ENCODE measurements at places on chromosomes 4 and X. TPM values are rescaled to one million over a fixed set of nuclear protein-coding genes. Genes with fewer than 3 reads are reported as not detected.
A peak's percentile ranks its signal among the peaks of the same experiment; 100 is the strongest.

The TRMT10A gene
- total RNA-seq: 1.2 TPM

DNA sequence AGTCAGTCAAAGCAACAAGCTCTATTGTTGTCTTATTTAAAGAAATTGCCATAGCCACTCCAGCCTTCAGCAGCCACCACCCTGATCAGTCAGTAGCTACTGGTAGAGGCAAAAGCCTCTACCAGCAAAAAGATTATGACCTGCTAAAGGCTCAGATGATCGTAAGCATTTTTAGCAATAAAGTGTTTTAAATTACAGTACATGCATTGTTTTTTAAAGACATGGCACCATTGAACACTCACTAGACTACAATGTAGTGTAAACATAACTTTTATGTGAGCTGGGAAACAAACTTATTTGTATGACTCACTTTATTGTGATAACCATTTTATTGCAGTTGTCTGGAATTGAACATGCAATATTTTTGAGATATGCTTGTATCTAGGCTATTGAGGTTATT lies 32.3 kb upstream of the DYNLT3 start:
- no peak overlapping the region for H3K27ac ChIP-seq
- no peak overlapping the region for H3K4me3 ChIP-seq
- H3K36me3 ChIP-seq: no peaks in the 10 kb centered on the region
- no peak for DNase-seq
- no peaks in the 10 kb centered on the region for H3K4me1 ChIP-seq

- H3K4me1 ChIP-seq: peaks cover 6% of the 10 kb centered on the region
- no peak overlapping the region for H3K27ac ChIP-seq
- H3K36me3 ChIP-seq: peaks cover 7% of the 10 kb centered on the region
- H3K4me3 ChIP-seq: no peak overlapping the region
- DNase-seq: no peak
These were observed 309.4 kb downstream of the PPP3CA start for GRCh38 chr4:101037938-101038413.

GRCh38 chr4:140648716-140649308 lies 80.1 kb upstream of the UCP1 start:
- H3K36me3 ChIP-seq: peaks cover under 1% of the 10 kb centered on the region
- H3K27me3 ChIP-seq: no peaks in the 10 kb centered on the region
- no peak overlapping the region for H3K27ac ChIP-seq
- no peaks in the 10 kb centered on the region for H3K4me1 ChIP-seq

DNA sequence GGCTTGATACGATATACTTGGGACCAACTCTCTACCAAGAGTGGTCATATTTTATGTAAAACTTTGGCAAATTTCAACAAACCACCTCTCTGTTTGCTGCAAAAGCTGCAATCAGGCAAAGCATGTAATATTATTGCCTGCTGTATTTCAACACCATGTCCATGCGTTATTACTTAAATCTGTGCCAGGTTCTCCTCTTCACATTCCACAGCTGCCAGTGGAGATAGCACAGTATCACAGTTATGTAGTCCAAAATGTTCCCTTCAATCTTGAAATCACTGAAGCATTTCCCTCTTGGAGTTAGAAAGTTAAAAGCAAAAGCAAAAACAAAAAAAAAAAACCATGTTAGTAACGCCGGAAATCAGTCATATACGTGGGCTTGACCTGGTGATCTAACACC lies 396.7 kb upstream of the MAGEC2 start:
- H3K36me3 ChIP-seq: no peaks in the 10 kb centered on the region
- H3K27ac ChIP-seq: no peak overlapping the region
- no peaks in the 10 kb centered on the region for H3K4me1 ChIP-seq

DNA sequence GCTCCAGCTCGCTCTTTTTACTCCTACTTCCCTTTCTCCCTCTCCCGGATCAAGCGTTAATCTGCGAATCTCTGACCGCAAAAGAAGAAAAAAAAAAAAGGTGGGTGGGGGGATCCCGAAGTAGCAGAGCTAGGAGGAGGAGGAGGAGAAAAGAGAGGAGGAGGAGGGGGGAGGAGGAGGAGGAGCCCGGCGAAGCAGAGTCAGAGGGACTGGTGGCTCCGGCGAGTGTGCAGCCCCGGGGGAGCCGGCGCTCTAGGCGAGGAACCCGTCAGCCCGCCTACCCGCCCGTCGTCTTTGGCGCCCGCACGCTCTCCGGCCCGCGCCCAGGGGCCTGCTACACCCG lies at the start of gene NHSL2:
NHSL2 (plus strand) TSS at position 203 of the 343 bp plus-strand sequence.
- H3K4me3 ChIP-seq: peak within 1 kb of the TSS; percentile 52
- H3K27me3 ChIP-seq: no peaks in the 10 kb centered on the region
- peak within 1 kb of the TSS; percentile 57 for H3K27ac ChIP-seq

GRCh38 chr4:82124932-82125786 lies 248.6 kb downstream of the HNRNPD start:
- no peak overlapping the region for H3K4me3 ChIP-seq
- H3K36me3 ChIP-seq: no peaks in the 10 kb centered on the region
- no peaks in the 10 kb centered on the region for H3K27me3 ChIP-seq
- no peak overlapping the region for H3K27ac ChIP-seq

DNA sequence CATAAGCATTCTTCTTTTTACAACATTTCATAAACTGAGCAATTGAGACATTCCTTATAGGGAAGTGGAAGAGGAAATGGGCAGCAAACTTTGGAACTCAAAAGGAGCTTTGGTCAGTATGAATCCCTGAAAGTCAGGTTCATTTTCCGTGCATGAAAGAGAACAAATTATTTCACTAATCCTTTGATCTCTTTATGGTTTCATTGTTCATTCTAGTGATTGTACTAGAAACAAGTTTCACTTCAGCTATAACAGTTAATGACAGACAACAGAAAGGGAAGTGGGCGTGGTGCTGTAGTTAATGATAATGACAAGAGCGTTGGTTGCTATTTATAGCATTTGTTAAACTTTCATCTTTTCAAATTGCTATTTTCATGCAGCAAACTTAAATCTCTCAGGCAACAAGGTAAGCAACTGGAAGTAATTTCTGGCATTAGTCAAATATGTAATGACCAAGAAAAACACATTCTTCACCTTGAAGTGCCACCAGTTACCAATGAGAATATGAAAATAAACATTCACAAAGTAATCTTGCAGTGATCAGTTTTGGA lies 98.4 kb downstream of the AREG start:
- no peak for DNase-seq
- H3K27ac ChIP-seq: no peak overlapping the region
- H3K4me3 ChIP-seq: no peak overlapping the region

DNA sequence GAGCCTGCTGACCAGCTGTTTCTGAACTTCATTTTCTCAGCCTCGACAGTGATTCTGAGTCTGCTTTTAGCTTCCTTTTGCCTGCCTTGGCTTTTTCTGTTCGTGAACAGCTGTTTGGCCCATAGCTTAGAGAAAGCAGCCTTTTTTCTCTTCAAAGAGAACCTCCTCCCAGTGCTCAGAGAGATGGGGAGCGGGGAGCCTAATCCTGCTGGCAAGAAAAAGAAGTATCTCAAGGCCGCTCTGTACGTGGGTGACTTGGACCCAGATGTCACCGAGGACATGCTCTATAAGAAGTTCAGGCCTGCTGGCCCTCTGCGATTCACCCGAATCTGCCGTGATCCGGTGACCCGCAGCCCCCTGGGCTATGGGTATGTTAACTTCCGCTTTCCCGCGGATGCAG lies 756 bp downstream of the PABPC5 start:
- no peaks in the 10 kb centered on the region for H3K36me3 ChIP-seq
- H3K4me1 ChIP-seq: no peaks in the 10 kb centered on the region
- H3K27me3 ChIP-seq: no peaks in the 10 kb centered on the region
- H3K27ac ChIP-seq: peak overlapping the region; percentile 64
- DNase-seq: no peak
- peak overlapping the region; percentile 43 for H3K4me3 ChIP-seq

The RTL3 gene
- not detected for total RNA-seq

The NWD2 gene
- total RNA-seq: 0.49 TPM

The SOWAHB gene
- 2.7 TPM for total RNA-seq

DNA sequence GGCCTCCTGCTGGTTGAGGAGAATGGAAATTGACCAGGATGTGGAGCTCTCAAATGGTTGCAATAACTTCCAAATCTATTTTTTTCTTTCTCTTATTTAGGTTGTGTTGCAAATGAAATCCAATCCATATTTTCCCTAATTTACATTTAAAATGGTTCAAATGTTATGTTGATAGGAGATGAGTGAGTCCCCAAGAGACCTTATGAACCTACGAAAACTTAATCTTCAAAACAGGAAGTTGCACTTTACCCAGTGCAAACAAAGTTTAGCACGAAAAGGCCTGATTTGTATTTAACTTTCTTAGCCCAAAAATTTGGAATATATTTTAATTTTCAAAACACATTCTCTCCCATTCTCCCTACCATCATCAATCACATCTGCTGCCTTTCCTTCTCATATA lies 59.3 kb upstream of the NDP start:
- DNase-seq: no peak
- H3K4me3 ChIP-seq: no peak overlapping the region
- H3K4me1 ChIP-seq: no peaks in the 10 kb centered on the region
- no peaks in the 10 kb centered on the region for H3K27me3 ChIP-seq
- H3K27ac ChIP-seq: no peak overlapping the region

GRCh38 chr4:113339430-113339813 lies 290.0 kb downstream of the ANK2 start:
- H3K27ac ChIP-seq: no peak overlapping the region
- DNase-seq: no peak
- no peak overlapping the region for H3K4me3 ChIP-seq
- H3K27me3 ChIP-seq: no peaks in the 10 kb centered on the region
- H3K4me1 ChIP-seq: no peaks in the 10 kb centered on the region

DNA sequence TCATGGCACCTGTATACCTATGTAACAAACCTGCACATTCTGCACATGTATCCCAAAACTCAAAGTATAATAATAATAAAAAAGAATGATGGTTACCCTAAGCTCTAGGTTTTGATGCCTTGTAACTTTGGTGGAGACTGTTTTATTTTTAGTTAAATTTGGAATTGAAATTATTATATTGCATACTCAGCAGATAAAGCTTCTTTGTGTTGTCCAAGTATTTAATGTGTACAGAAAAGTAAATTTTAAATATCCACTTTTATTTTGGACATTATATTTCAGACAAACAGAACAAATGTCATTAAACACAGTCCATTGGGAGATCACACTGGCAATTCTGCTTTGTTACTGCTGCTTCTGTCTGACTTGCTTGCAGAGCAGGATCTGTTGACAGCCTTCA lies 684.5 kb upstream of the CT83 start:
- DNase-seq: no peak
- no peaks in the 10 kb centered on the region for H3K4me1 ChIP-seq
- H3K4me3 ChIP-seq: no peak overlapping the region
- H3K27ac ChIP-seq: no peak overlapping the region
- H3K36me3 ChIP-seq: no peaks in the 10 kb centered on the region

The PRRG1 gene
- 9.8 TPM for total RNA-seq

The RENBP gene
- 4.2 TPM for total RNA-seq

GRCh38 chrX:132837967-132838366 lies 120.5 kb downstream of the HS6ST2 start:
- no peaks in the 10 kb centered on the region for H3K36me3 ChIP-seq
- H3K4me1 ChIP-seq: no peaks in the 10 kb centered on the region
- H3K27ac ChIP-seq: no peak overlapping the region
- H3K4me3 ChIP-seq: no peak overlapping the region
- no peak for DNase-seq

DNA sequence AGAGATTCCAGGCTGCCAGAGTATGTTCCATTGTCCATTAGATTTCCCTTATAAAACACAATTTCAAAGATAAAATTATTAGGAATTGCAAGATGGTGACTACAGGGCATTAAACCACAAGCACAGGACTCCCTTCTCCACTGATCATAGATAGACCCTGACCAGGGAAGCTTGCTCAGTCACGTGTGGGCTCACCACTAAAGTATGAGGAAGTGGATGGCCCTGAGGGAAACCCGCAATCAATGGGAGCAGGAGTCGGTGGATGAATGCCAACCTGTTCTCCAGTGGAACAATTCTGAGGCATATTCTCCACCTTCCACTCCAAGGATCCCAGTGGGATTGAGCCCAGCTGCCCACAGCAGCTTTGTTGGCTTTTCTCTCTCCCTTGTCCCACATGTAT lies 515.7 kb downstream of the BCOR start:
- no peaks in the 10 kb centered on the region for H3K27me3 ChIP-seq
- H3K27ac ChIP-seq: no peak overlapping the region
- H3K36me3 ChIP-seq: no peaks in the 10 kb centered on the region
- no peak overlapping the region for H3K4me3 ChIP-seq

GRCh38 chrX:31181377-31182000 lies 109.6 kb upstream of the FTHL17 start:
- H3K27ac ChIP-seq: no peak overlapping the region
- no peak for DNase-seq
- H3K36me3 ChIP-seq: no peaks in the 10 kb centered on the region
- no peak overlapping the region for H3K4me3 ChIP-seq

The ENAM gene
- not detected for total RNA-seq

GRCh38 chr4:108031427-108032083 lies 41.9 kb downstream of the HADH start:
- H3K27ac ChIP-seq: no peak overlapping the region
- no peak overlapping the region for H3K4me3 ChIP-seq
- DNase-seq: no peak
- H3K4me1 ChIP-seq: no peaks in the 10 kb centered on the region

- H3K27ac ChIP-seq: no peak overlapping the region
- DNase-seq: no peak
These were observed 255.8 kb upstream of the GPRIN3 start for GRCh38 chr4:89563431-89563830.

DNA sequence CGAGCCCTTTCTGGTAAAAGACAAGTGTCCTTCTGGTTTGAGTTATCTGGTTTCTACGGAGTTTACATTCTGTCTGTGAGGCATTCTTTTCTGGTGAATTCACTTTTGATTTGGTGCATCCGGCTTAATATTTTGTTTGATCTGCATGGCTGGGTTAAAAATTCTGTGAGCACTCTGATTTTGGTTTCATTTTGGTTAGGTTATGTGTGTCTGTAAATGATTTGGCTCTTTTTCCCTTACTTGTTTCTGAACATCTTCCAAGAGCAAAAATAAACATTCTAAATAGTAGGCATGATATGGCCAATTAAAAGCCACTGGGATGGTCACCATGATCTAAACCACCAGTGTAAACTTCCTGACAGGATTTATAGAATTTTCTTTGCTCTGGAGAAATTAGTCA lies 85.7 kb upstream of the PTPN13 start:
- peak overlapping the region; percentile 51 for H3K27ac ChIP-seq
- no peak for DNase-seq
- peak overlapping the region; percentile 1 for H3K4me3 ChIP-seq

GRCh38 chr4:67122029-67122428 lies 423.3 kb downstream of the CENPC start:
- no peaks in the 10 kb centered on the region for H3K4me1 ChIP-seq
- no peak overlapping the region for H3K27ac ChIP-seq
- no peak for DNase-seq
- H3K36me3 ChIP-seq: no peaks in the 10 kb centered on the region
